Mesothelial cell of epicardium (in vitro differentiated cells): ENCODE measurements at places on chromosomes 2 and 18.

DNA sequence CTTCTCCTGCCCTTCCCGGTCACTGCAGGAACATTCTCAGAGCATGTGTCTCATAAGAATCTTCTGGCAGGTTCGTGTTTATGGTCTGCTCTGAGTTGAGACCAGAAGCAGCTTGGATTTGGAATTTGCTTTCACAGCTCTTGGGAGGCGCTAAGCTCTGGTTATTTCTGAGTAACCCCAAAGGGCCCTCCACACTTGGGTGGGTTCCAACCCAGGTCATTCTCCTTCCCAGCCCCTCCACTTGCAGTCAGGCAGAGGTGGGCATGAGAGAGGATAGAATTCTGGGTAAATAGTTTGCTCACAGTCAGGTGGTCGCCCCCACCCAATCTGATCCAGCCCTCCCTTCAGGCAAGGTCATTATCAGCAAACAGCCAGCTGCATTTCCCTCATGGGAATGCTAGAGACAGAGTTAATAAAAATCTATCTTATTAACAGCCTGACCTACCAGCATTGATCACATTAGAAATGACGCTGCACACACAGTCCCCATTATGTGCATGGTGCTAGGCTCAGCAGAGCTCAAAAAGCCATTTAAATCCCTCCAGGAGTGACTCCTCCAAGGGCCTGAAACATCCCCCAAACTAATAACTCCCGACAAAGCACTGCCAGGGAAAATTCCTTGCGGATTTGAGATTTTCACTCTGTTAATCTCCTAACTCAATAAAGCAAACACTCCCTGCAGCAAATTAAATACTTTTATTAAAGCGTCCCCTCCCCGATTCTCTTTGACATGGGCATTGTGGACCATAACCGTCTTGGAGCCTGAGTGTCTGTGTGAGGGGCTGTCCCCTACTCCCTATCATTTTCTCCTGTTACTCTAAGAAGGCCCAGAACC, 61.9 kb downstream of the SLC4A5 start:
- no peaks in the 10 kb centered on the region for H3K36me3 ChIP-seq
- H3K4me1 ChIP-seq = no peaks in the 10 kb centered on the region
- H3K27ac ChIP-seq = no peak overlapping the region
- H3K27me3 ChIP-seq = peaks cover 34% of the 10 kb centered on the region
- DNase-seq = no peak

GRCh38 chr2:17634997-17635396, 94.5 kb downstream of the VSNL1 start:
- H3K27ac ChIP-seq = no peak overlapping the region
- no peak for DNase-seq
- no peaks in the 10 kb centered on the region for H3K36me3 ChIP-seq
- H3K27me3 ChIP-seq = no peaks in the 10 kb centered on the region

DNA sequence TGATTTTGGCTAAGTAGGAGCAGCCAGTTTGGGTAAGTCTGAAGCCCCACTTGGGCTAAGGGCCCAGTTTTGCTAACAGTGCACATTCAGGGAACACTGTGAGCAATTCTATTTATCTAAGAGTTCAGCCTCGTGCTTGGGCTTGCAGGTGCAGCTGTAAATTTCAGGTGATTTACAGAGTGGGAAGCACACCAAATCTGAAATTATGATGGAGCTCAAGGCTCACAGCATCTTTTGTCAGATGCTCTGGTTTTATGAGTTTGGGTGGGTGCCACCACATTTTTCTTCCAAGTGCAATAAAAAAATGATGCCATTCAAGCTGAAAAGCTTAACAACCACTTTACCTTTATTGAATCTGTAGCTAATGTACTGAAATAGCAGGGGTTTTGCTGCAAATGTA, 671.2 kb downstream of the LRRTM4 start:
- no peaks in the 10 kb centered on the region for H3K27me3 ChIP-seq
- H3K4me1 ChIP-seq = peaks cover 10% of the 10 kb centered on the region
- DNase-seq = no peak
- H3K27ac ChIP-seq = no peak overlapping the region
- no peaks in the 10 kb centered on the region for H3K36me3 ChIP-seq
- no peak overlapping the region for H3K4me3 ChIP-seq

- peak overlapping the region; percentile 98 for H3K4me3 ChIP-seq
- H3K4me1 ChIP-seq = peaks cover 44% of the 10 kb centered on the region
- H3K36me3 ChIP-seq = no peaks in the 10 kb centered on the region
- no peaks in the 10 kb centered on the region for H3K27me3 ChIP-seq
- DNase-seq = no peak
- H3K27ac ChIP-seq = peak overlapping the region; percentile 73
Observed at GRCh38 chr18:51195086-51195450, 2.4 kb downstream of the MEX3C start.

DNA sequence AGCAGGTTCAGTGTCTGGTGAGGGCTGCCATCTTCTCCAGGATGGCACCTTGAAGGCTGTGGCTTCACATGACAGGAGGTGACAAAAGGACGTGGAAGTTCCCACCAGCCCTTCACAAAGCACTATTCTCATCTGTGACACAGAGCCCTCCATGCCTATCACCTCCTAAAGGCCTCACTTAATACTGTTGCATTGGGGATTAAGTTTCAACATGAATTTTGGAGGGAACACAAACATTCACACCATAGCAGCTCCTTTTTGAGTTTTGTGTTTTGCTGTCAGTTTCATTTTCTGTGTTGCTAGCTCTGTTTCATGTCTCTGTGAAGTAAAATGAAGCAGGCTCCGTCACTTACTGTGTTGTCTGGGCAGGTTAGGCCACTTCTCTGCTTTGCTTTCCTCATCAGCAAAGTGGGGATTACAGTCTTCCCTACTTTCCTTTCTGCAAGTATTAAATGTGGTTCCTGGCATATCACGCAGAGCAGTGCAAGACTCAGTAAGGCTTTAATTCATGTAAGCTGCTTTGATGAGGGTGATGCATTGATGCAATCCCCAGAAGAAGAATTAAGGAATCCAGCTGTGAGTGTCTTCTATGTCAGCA, 31.6 kb downstream of the LIMS1 start:
- no peak overlapping the region for H3K27ac ChIP-seq
- H3K36me3 ChIP-seq = peaks cover 18% of the 10 kb centered on the region
- no peaks in the 10 kb centered on the region for H3K27me3 ChIP-seq

DNA sequence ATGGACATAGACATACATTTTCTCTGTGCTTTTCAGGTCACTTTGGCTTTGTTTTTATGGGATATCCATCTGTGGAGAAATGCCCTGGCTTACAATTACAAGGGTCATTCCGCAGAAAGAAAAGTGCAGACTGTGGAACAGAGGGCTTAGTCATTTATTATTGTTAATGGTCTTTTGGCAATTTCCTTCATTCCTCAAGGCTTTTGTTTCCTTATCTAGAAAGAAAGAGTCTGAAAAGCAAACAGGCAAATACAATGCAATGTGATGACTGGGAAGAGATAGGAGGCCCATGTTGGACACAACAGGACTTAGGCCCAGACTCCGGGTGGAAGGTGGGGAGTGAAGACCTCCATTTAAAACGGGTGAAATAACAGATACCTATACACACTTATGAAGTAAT, 129.5 kb upstream of the CAVIN2 start:
- H3K4me1 ChIP-seq = peaks cover 33% of the 10 kb centered on the region
- no peak overlapping the region for H3K4me3 ChIP-seq
- H3K27me3 ChIP-seq = no peaks in the 10 kb centered on the region
- H3K36me3 ChIP-seq = peaks cover 6% of the 10 kb centered on the region
- no peak for DNase-seq
- no peak overlapping the region for H3K27ac ChIP-seq

- peaks cover 8% of the 10 kb centered on the region for H3K4me1 ChIP-seq
- H3K27ac ChIP-seq = no peak within 1 kb of the TSS
- H3K27me3 ChIP-seq = peaks cover 74% of the 10 kb centered on the region
- H3K4me3 ChIP-seq = peak within 1 kb of the TSS; percentile 66
- peak; percentile 58 for DNase-seq
Observed at GRCh38 chr2:96116424-96116878, at the start of gene ADRA2B. Gene ADRA2B, minus strand, starts transcription at chr2:96116571. Its CDS starts 422 bp downstream, at chr2:96116149.

DNA sequence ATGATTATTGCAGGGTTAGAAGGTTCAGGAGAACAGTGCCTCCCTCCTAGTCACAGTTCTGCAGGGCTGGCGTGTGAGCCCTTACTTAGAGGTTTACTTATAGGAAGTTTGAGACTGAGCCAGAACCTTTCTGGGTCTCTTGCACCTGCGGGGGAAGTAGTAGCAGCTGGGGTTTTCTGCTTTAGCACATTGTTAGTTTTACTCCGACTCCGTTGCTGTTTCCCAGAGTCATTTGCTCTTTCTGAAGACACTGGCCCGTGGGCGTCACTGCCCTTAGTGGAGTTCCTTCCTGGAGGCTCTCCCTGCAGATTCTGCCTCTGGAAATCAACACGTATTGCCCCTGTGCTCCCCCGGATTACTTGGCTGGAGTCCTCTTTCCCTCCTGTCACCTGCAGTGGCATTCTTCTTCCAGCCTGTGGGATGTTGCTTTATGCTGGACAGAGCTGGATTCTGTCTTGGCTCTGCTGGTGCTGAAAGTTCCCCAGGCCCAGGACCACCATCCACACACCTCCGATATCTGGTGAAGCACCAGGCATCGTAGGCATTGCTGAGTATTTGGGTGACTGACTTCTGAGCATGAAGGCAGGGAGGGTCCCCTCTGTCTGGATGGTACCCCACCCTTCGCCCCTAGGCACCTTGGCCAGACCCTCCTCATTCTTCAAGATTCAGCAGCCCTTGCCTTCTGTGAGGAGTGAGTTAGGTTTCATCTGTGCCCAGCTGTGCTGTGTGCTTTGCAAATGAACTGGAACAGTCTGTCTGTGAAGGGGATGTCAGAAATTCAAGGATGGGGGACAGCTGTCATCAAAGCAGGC, 51.7 kb downstream of the AGAP1 start:
- no peaks in the 10 kb centered on the region for H3K36me3 ChIP-seq
- H3K27ac ChIP-seq = peak overlapping the region; percentile 27

- no peaks in the 10 kb centered on the region for H3K27me3 ChIP-seq
- H3K27ac ChIP-seq = peak within 1 kb of the TSS; percentile 99
- H3K4me1 ChIP-seq = peaks cover 63% of the 10 kb centered on the region
- peak; percentile 86 for DNase-seq
- peak within 1 kb of the TSS; percentile 92 for H3K4me3 ChIP-seq
Observed at GRCh38 chr18:6729247-6730091, at the start of gene ARHGAP28. Gene ARHGAP28, plus strand, starts transcription at chr18:6729716. Its CDS starts 106 bp downstream, at chr18:6729822.

GRCh38 chr2:8435608-8436007, 246.2 kb upstream of the ID2 start:
- peaks cover 8% of the 10 kb centered on the region for H3K4me1 ChIP-seq
- H3K36me3 ChIP-seq = no peaks in the 10 kb centered on the region
- no peak overlapping the region for H3K4me3 ChIP-seq
- no peaks in the 10 kb centered on the region for H3K27me3 ChIP-seq

- H3K27me3 ChIP-seq = no peaks in the 10 kb centered on the region
- no peaks in the 10 kb centered on the region for H3K4me1 ChIP-seq
- no peak overlapping the region for H3K4me3 ChIP-seq
- no peak overlapping the region for H3K27ac ChIP-seq
- H3K36me3 ChIP-seq = no peaks in the 10 kb centered on the region
- DNase-seq = peak; percentile 84
Observed at GRCh38 chr18:46946656-46947282, 29.4 kb downstream of the KATNAL2 start.

DNA sequence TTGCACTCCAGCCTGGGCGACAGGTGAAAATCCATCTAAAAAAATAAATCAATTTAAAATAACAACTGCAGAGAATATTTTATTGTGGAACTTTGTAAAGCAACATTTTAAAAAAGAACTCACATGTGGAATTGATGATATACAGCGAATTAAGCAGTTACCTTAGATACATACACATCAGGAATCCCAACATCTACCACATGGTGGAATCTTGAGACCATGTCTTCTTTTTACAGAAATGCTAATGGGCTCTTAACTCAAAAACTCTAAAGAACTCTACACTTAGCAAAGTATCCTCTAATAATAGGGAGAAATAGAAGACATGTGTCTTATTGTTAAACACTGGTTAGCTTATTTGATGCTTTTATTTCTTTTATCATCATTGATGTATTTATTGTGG, 373.6 kb downstream of the CDH7 start:
- no peak overlapping the region for H3K27ac ChIP-seq
- H3K36me3 ChIP-seq = no peaks in the 10 kb centered on the region
- no peaks in the 10 kb centered on the region for H3K4me1 ChIP-seq
- no peaks in the 10 kb centered on the region for H3K27me3 ChIP-seq
- no peak overlapping the region for H3K4me3 ChIP-seq

DNA sequence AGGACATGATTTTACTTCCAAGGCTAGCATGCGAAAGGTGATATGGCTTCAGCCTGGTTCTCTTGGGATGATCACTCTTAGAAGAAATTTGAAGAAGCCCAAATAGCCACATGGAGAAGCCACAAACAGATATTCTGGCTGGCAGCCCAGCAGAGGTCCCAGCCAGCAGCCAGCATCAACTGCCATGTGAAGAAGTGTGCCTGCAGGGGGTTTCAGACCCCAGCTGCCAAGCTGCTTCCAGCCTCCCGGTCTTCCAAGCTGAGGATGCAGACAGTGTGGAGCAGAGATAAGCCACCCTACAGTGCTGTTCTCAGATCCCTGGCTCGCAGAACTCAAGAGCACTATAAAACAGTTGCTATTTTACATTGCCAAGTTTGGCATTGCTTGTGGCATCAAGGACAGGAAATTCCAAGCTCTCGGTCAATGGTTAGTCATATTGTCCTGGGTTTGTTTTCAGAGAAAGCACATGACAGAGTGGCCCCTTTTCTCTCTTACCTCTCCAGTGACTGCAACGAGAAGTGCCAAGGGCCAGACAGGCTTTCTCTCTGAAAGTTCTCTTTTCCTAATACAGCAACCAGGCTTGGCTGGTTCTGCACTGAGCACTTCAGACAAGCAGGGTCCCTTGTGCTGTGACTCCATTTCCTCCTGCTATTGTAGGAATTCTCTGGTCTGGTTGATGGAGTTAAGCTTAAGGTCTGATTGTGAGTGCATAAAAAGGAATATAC, 223.7 kb downstream of the ANKRD30B start:
- no peak for DNase-seq
- no peaks in the 10 kb centered on the region for H3K27me3 ChIP-seq
- H3K27ac ChIP-seq = no peak overlapping the region
- no peak overlapping the region for H3K4me3 ChIP-seq
- H3K36me3 ChIP-seq = no peaks in the 10 kb centered on the region

- peaks cover 2% of the 10 kb centered on the region for H3K4me1 ChIP-seq
- no peak overlapping the region for H3K4me3 ChIP-seq
- H3K27ac ChIP-seq = no peak overlapping the region
- no peak for DNase-seq
Observed at GRCh38 chr18:28816155-28816554, 639.2 kb upstream of the CDH2 start.

- H3K27me3 ChIP-seq = peaks cover 9% of the 10 kb centered on the region
- peaks cover 42% of the 10 kb centered on the region for H3K4me1 ChIP-seq
- no peak overlapping the region for H3K4me3 ChIP-seq
- no peak overlapping the region for H3K27ac ChIP-seq
- DNase-seq = no peak
- H3K36me3 ChIP-seq = no peaks in the 10 kb centered on the region
Observed at GRCh38 chr2:13002536-13003331, 286.0 kb downstream of the TRIB2 start.
